CD4-positive, alpha-beta T cell treated with Interleukin-4 for 4 hours (primary cell): ENCODE measurements at places on chromosomes 7 and 10.

DNA sequence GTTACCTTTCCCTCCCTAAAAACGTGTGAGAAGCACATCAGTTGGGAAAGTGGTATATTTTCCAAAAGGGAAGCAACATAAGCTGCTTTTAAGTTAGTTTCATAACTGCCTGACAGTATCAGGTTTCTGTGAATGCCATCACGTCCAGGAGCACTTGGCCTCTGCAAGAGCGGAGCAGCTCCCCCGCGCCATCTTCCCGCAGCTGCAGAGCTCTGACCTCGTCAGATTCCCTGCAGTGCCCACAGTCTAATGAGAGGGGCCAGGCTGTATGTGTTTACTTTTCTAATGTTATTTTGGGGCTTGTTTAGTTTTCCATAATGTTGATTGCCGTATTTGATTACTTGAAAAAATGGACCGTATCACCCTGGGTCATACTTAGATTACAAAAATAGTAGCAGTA is 74.2 kb downstream of the MGMT start:
- DNase-seq, result no peak

GRCh38 chr10:119371704-119372663 is 164.6 kb downstream of the GRK5 start:
- no peak for DNase-seq

DNA sequence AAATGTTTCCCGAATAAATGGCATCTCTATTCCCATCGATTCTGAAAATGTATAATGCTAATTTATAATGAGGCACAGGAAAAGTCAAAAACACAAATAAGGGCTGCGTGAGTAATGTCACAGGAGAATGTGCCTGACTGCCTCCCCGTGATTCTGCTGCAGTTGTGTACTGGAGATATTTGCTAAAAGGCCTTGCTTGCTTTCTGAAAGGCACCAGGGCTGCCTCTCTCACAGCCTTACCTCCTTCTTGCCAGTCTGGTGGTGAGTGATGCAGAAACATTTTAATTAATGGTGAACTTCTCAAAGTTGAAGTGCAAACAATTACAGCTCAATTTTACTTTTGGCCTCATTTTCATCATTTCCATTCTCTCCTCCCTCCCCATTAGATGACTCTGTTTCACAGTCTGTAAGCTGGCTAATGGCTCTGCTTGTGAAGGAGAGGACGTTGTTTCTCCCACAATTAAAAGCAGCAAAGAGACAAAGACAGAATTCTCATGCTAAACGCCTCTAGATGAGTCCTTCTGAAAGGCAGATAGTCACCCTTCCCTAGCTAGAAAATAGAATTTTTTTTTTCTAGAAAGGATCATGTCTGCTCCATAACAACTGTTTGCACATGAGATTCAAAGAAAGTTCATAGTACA is 377.6 kb downstream of the MDFIC start:
- no peak for DNase-seq

DNA sequence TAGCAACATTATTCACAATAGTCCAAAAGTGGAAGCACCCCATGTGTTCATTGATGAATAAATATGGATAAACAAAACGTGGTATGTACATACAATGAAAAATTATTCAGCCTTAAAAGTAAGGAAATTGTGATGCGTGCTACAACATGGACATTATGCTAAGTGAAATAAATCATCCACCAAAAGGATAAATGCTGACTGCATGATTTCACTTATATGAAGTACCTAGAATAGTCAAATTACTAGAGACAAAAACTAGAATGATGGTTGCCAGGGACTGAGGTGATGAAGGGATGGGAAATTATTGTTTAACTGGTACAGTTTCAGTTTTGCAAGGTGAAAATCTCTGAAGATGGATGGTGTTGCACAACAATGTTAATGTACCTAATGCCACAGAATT is 56.6 kb downstream of the THSD7A start:
- DNase-seq, result no peak

DNA sequence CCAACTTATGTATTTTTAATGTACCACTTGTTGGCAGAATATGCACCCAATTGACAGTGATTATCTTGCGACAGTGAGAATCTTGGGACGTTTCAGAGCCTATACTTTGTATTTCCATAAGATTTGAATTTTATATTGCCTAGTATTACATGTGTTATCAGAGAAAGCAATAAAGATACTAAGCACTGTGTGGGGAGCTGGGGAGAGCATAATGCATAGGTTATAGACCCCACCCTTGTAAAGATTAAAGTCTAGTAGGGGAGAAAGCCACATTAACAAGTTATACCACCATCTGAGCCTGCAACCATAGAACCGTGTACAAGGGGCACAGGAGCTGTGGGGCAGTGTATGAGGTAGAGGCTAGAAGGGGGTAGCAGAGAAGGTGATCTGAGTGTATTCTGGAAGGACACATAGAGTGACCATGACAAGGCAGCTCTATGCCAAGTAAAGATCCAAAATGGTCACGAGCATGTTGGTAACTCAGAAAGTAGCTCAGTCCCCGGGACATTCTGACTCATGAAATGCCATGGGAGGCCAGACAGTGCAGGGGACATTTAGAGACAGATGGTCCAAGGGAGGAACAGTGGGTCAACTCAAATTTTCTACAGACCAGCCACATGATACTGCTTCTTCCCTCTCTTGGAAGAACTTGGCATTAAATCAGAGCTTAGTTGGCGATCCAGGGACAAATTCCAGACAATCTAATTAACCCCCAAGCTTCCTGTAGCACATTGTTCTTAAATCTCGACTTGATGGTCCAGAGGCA is 84.5 kb downstream of the ADRA2A start:
- DNase-seq, result no peak

- no peak for DNase-seq
These were observed 46.3 kb downstream of the LRMDA start for GRCh38 chr10:75477680-75478079.

DNA sequence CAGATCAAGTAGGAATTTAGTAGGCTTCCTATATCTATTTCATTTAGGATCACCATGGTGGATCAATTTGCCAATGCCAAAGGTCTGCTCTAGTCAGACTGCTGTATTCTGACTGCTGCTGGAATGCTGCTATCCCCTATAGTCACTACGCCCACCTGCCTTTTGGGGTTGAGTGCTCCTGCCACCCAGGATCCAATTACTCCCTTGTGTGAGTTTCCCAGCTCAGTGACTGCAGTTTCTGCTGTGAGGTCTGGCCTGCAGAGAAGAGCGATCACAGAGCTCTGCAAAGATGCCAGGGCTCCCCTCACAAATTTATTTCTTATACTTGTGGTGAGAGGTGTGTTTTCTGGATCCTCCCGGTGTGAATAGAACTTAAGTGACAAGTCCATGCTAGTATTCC is 88.1 kb upstream of the FOXI2 start:
- no peak for DNase-seq

GRCh38 chr7:5872326-5872725 is 8.3 kb upstream of the OCM start:
- no peak for DNase-seq

GRCh38 chr7:49127359-49127913 is 203.1 kb downstream of the CDC14C start:
- no peak for DNase-seq

DNA sequence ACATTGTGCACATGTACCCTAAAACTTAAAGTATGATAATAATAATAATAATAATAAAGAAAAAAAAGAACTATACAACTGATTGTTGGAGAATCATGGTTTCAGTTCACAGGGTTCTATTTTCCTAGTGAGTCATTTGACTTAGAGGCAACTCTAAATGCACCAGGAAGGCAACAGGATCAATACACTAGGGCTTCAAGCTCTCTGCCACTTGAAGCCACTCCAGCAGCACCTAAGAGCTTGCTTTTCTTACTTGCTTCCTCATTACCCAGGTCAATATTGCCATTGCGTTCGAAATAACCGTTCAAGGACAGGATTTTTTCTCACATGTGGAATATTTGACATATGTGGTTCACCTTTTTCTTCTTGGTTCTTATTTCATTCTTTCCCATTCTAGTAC is 189.7 kb downstream of the GRM3 start:
- DNase-seq, result no peak

GRCh38 chr10:1525354-1526162 is 211.8 kb downstream of the ADARB2 start:
- no peak for DNase-seq

GRCh38 chr7:99120501-99120900 is 23.4 kb downstream of the SMURF1 start:
- DNase-seq, result no peak

GRCh38 chr7:131673576-131673975 is 117.1 kb upstream of the PODXL start:
- DNase-seq, result no peak

DNA sequence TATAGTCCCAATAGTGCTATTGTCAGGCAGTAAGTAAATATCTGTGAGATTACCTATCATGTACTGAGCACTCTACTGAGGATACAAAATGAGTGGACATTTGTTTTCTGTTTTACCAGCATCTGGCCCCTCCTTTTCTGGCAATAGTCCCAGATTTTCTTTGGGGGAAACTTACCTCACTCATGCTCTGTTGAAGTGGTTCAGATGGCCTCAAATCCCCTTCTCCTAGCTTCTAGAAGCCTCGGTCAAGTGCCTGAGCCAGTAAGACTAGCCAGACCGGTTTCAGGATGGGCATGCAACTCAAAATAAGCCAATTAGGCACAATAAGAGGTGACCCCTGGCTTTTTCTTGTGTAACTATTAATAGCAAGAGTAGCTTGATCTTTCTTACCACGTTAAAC is 19.7 kb downstream of the TRDMT1 start:
- DNase-seq, result no peak

GRCh38 chr7:114825423-114825951 is 96.4 kb upstream of the MDFIC start:
- DNase-seq, result peak; percentile 13

- no peak for DNase-seq
These were observed 10.7 kb downstream of the GSTO2 start for GRCh38 chr10:104279550-104280259.

DNA sequence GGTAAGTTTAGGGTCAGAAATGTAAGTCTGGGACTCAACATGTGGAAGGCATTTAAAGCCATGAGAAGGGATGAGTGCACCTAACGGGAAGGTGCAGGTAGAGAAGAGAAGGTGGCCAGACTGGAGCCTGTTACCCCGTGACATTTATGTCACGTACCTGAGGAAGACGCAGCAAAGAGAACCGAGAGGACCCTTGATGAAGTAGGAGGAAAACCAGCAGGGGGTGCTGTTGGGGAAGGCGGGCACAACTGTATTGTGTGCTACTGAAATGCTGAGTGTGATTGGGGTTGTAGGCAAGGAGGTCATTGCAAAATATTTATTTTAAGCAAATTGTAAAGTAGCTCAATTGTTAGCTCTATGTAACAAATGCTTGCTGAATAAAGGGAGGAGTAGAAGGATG is 338.2 kb upstream of the PRKCQ start:
- peak; percentile 69 for DNase-seq

- no peak for DNase-seq
These were observed 7.4 kb downstream of the TAS2R41 start for GRCh38 chr7:143485094-143485493.

DNA sequence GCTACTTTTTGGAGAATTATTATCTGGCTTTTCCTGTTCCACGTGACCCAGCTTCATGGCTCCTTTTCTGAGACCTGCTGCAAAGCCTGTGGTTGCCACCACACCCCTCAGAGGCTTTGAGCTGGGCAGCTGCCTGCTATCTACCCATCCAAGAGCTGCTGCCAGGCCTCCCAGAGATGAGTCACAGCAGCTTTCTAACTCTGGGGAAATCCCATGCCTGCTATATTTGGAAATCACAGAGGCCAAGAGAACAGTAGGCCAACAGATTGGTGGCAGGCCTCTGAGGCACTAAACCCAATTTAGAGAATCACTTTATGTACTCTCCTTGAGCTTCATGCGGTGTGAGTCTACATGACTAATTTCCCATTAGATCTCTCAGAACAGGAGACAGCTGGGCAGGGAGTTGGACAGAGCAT is 35.2 kb downstream of the SGCE start:
- DNase-seq, result peak; percentile 28

- no peak for DNase-seq
These were observed 108.3 kb upstream of the HDAC9 start for GRCh38 chr7:18387191-18387735.

GRCh38 chr7:70953796-70954195 is 178.1 kb upstream of the GALNT17 start:
- no peak for DNase-seq

DNA sequence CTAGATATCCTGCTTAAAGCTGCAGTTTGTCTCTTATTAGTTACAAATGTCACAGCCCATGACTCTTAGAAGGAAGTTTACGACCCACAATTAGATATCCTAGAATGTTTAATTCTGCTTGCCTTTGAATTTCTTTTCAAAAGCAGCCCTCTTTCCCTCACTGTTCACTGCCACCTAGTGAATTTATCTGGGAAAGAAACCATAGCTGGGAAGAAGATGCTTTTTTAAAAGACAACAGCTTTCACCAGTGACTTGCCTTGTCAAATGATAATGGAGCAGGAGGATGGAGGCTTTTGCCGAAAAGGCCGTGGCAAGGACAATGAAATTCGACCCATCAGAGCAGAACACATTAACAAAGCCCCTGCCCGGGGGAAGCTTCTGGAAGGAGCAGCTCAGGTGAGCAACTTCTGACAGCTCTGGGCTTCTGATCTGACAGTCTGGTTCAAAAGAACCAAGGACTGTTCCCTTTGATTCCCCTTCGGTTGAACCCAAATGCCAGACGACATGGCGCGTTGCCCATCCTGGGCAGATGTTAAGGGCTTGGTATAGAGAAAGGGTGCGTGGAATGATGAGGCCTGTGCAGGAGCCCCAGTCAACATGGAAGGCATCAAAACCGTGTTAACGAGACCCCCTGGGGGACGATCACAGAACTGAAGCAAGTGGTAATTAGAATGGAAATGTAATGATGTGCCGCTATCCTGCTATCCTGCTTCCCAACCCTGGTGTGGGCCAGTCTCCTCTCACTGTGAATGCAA is 236.8 kb downstream of the FRMD4A start:
- no peak for DNase-seq

DNA sequence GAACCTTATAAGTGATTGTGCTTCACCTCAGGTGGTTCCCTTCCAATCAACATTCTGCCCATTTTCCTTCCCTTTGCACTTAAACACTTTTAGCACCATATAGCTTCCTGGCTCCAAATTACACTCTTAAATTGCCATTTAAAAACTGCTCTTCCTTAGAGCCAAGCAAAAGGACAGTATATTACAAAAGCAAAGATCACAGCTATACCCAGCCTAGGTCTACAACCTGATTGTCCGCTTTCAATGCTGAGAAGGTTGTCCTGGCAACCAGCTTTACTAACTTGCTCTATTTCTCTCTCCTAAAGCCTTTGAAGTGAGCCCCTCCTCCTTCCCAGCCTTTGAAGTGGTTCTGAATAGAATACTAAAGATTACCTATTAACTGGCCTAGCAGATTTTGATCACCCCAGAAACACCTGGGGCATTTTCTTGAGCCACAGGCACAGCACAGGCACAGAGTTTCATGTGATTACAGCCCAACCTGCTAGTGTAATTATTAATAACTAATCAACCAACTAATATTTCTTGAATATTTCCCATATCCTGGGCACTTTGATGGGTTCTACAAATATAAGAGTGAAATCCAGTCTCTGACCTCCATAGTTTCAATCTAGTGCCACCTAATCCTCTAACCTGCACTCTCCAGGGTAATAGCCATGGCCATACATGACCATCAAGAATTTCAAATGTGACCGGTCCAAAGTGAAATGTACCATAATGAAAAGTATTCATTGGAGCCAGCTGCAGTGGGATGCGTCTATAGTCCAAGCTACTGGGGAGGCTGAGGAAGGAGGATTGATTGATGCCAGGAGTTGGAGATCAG is 63.6 kb upstream of the TRIM24 start:
- no peak for DNase-seq

GRCh38 chr7:44063894-44064651 is 1.3 kb downstream of the PGAM2 start:
- DNase-seq, result no peak
